ENCODE measurements at places on chromosomes 11 and 22. TPM values are rescaled to one million over a fixed set of nuclear protein-coding genes. Genes with fewer than 3 reads are reported as not detected.

Gene MS4A7
- 6.8 TPM for polyA plus RNA-seq

- DNase-seq, result no peak
These were observed 57.6 kb upstream of the SEPTIN5 start for GRCh38 chr22:19656541-19657251.

- no peak for DNase-seq
These were observed 11.8 kb downstream of the PIM3 start for GRCh38 chr22:49972163-49973017.

DNA sequence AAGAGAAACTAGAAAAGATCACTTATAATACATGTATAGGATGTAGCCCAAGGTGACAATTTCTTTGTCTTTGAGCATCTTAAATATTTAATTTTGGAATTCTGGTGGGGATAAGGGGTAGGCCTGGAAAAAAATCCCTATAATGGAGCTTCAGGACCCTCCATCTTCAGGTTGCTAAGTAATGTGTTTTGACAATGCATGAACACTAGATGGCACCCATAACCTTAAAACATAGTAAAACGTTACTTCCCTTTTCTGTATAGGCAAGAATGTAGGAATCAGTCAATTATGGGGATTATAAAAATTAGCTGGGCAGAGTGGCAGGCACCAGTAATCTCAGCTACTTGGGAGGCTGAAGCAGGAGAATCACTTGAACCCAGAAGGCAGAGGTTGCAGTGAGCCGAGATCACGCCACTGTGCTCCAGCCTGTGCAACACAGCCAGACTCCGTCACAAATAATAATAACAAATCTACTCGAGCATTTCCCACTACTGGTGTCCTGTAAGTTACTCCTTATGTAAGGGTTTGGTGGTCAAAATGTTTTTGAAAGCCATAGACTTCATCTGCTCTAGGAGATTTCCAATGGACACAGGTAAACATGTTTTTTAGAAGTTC, 541.9 kb upstream of the CCDC90B start:
- no peak for DNase-seq

Gene CHORDC1
- polyA plus RNA-seq, result 38.4 TPM

DNA sequence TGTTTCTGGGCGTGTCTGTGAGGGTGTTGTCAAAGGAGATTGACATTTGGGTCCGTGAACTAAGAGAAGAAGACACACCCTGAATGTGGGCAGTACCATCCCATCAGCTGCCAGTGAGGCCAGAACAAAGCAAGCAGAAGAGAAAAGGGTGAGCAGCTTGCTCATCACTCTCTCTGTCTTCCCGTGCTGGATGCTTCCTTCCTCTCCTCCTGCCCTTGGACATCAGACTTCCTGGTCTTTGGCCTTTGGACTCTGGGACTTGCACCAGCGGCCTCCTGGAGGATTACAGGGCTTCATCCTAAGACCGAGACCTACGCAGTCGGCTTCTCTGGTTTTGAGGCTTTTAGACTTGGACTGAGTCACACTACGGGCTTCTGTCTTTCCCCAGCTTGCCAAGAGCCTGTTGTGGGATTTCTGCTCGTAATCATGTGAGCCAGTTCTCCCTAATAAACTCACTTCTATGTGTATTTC, 18.8 kb downstream of the APOL2 start:
- DNase-seq, result no peak

DNA sequence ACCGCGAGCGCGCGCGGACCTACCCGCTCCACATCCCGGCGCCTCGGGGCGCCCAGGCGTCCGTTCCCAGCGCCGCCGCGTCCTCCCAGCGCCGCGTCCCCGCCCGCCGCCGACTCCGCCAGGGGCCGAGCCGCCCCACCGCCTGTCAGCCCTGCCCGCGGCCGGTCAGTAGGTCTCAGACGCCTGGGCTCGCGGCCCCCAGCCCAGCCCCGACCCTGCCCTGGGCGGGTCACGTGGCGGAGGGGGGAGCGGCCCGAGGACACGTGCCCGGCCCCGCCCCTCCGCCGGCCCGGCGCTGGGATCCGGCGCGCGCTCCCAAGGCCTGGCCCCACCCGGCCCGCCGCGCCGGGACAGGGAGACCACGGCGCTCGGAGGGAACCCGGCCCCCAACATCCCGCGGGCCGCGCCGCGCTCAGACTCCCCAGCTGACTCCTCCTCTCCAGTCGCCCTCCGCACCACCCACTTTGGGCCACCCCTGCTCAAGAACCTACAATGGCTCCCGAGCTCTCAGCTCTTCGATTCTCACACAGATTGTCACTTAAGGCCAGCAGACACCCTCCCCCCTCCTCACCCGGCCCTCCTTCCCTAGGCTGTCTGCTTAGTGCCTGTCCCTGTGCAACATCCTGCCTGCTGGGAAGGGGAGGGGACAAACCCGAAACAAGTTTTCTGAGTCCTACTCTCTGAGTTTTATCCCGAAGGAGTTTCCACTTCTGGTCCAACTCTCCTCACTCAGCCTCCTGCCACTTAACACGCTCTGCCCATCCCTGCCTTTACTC, at the start of gene RAB3IL1:
Gene RAB3IL1 (minus strand): TSS at position 233 of the 776 bp plus-strand sequence. CDS start 199 bp downstream, at position 34.
- DNase-seq, result no peak

- peak; percentile 88 for DNase-seq
These were observed 327.6 kb upstream of the PLET1 start for GRCh38 chr11:112588252-112588694.

Gene CCDC34
- polyA plus RNA-seq, result 11.5 TPM

DNA sequence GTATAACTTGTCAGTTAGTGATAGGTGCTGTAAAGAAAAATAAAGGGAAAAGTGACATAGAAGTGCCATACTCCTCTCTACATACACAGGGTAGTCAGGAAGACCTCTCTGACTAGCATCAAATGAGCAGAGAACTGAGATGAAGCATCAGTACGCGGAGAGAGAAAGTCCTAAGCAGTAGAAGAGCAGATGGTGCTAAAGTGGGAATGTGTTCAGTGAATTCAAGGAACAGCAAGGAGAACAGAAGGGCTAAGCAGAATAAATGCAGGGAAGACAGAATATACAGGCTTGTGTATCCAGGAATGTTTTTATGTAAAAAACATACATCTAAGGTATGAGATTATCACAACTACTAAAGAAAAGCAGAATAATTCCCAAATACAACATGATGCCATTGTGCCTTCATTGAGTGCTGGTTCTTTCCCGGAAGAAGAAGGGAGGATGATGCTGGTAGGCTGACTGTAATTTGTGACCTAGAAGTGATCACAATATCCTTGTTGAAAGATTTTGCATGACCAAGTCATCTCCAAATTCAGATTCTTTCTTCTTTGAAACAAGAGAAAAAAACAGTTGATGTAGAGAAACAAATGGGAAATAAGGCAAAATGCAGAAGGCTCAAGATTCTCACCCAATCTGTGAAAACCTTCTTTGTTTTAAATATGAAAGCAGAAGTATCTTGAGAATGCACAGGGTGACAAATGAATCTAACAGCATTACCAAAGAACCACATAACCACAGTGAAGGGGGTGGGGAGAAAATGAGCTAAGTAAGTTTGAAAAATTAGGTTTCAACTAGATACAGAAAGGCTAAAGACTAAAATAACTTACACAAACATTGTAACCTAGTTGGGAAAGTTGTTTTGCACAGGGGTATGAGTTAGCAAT, 20.5 kb downstream of the MRE11 start:
- peak; percentile 5 for DNase-seq

Gene WNT11
- polyA plus RNA-seq, result 16.6 TPM

GRCh38 chr11:67438158-67438902, 848 bp upstream of the PTPRCAP start:
- DNase-seq, result no peak
